ENCODE measurements at places on chromosomes 12 and 14.

DNA sequence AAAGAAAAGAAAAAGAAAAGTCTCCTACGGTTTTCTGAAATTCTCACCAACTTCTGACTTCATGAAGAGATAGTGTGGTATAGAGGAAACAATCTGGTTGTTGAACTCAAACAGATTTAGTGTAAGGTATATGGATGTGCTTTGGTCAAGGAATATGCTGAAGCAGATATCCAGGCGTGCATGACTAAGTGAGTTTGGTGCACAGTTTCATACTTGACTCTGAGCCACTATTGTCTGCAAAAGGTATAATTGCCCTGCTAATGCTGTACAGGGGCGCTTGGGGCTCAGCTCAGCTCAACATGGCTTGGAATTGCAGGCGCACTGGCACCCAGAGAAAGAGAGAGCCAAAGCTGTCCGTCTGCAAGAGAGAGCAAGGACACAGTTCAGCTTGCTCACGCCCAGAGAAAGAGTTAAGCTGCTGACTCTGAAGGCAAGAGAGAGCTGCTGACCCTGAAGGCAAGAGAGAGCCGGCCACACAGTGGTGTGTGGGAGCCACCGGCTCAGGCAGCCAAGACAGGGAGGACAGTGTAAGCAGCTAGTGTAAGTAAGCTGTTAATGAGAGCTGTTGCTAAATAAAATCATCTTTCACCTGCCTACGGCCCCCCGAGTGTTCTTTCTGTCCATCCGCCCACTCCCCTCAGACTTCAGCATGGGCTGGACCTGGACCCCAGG is 66.4 kb upstream of the SLC38A4 start:
- DNase-seq, result no peak

- no peak for DNase-seq
Observed at GRCh38 chr12:120902846-120903411, 1.2 kb downstream of the SPPL3 start.

GRCh38 chr12:19190292-19191031 is 60.9 kb downstream of the PLEKHA5 start:
- DNase-seq, result no peak

GRCh38 chr14:49287004-49287403 is 299.2 kb downstream of the RPS29 start:
- no peak for DNase-seq

DNA sequence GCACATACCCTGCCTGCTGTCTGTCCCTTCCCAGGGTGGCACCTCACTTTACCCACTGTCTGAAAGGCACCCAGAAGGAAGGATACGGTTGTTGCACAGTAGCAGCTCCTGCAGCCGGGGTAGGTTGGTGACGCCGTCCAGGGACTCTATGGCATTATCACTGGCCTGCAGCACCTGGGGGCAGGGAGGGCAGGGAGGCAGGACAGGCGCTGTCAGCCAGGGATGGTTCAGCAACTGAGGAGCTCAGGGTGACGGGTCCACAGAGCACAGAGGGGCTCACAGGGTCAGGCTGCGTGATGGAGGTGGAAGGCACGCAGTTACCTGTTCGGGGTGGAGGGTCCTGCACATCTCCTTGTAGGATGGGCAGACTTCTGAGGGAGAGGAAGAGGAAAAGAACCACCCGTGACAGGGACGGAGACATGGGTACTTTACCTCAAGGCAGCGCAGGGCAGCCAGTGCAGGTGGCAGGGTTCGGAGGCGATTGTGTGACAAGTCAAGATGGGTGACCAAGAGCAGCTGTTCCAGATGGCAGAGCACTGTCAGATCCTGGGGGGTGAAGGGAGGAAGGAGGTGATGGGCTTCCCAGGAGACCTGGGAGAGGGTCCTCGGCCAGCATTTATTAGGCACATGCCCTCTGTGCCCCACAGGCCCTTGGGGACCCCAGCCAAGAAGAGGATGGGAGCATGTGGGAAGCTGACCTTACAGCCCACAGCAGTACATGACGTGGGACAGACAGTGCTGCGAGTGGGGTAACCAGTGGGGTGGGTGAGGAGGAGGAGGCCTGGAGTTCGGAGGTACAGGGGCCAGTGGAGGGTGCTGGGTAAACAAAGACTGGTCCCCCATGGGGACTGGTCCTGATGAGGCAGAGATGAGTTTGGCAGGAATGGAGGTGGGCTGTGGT is 3.6 kb upstream of the TGM1 start:
- DNase-seq, result no peak

GRCh38 chr14:76599141-76599540 is 162.1 kb upstream of the VASH1 start:
- no peak for DNase-seq

- no peak for DNase-seq
Observed at GRCh38 chr12:85836197-85837090, at the start of gene RASSF9. Gene RASSF9 (minus strand): TSS chr12:85836409. CDS start chr12:85836201, 208 bp downstream.

GRCh38 chr12:55955800-55956508 is 9.9 kb downstream of the PMEL start:
- no peak for DNase-seq

- no peak for DNase-seq
Observed at GRCh38 chr12:98057701-98058100, 457.7 kb upstream of the TMPO start.

- no peak for DNase-seq
Observed at GRCh38 chr14:89342049-89342448, 75.0 kb downstream of the FOXN3 start.

DNA sequence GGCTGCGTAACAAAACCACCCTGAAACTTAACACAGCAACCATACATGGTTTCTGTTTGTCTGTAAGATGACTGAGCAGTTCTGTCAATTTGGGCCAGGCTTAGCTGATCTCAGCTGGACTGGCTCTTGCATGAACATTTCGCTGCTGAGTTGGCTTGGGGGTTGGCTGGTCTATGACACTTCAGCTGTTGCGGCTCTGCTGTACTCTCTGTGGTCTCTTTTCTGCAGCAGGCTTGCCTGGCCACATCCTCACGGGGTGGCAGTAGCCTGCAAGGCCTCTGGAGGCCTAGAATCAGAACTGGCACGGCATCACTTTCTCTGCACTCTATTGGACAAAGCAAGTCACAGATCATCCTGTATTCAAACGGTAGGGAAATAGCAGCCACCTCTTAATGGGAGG is 216.2 kb downstream of the BCL11B start:
- DNase-seq, result no peak

- no peak for DNase-seq
Observed at GRCh38 chr12:125983094-125983783, 918.0 kb downstream of the AACS start.

DNA sequence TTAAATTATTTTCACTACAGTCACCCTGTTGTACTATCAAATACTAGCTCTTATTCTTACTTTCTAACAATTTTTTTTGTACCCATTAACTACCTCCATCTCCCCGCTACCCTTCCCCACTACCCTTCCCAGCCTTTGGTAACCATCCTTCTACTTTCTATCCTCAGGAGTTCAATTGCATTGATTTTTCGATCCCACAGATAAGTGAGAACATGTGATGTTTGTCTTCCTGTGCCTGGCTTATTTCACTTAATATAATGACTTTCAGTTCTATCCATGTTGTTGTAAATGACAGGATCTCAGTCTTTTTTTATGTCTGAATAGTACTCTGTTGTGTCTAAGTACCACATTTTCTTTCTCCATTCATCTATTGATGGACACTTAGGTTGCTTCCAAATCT is 117.8 kb downstream of the FIGNL2 start:
- DNase-seq, result no peak

GRCh38 chr12:94622475-94622874 is 27.9 kb downstream of the TMCC3 start:
- no peak for DNase-seq

- DNase-seq, result no peak
Observed at GRCh38 chr14:101070540-101071492, 167.3 kb upstream of the RTL1 start.

DNA sequence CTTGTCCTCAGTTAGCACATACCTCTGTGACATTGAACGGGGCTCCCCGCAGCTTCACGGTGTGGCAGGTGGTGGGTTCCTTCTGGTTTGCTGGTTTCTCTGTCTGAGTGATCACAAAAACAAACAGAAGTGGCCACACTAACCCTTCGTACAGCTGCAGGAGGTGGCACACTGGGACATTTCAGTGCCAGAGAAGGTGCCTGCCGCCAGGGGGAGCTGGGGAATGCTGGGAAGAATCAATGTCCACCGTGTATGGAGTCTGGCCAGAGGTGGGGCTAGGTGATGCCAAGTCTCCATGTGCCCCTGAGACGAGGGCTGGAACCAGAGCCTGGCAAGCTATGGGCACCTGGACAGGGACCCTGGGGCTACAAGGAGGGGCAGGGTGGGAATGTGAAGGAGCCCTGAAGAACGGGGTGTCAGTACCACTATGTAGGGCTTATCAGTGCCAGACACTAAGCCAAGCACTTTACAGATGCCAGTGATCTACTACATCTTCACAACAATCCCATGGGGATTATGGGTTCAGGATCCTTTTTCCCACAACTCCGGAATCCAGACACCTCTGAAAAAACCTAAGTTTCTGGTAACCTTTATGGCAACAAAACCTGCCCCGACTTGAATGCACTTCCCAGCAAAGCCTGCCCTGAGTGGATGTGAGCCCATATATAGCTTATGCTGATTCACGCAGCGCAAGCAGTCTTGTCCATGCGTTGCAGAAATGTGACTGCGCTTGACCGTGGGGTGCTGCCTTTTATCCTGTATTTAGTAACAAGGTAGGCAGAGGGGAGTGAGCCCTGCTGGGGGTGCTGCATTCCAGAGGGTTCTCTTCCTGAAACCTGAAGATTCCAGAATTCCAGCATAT is 10.8 kb downstream of the RBM19 start:
- peak; percentile 50 for DNase-seq

GRCh38 chr14:104817930-104818713 is 17.2 kb downstream of the ZBTB42 start:
- no peak for DNase-seq

DNA sequence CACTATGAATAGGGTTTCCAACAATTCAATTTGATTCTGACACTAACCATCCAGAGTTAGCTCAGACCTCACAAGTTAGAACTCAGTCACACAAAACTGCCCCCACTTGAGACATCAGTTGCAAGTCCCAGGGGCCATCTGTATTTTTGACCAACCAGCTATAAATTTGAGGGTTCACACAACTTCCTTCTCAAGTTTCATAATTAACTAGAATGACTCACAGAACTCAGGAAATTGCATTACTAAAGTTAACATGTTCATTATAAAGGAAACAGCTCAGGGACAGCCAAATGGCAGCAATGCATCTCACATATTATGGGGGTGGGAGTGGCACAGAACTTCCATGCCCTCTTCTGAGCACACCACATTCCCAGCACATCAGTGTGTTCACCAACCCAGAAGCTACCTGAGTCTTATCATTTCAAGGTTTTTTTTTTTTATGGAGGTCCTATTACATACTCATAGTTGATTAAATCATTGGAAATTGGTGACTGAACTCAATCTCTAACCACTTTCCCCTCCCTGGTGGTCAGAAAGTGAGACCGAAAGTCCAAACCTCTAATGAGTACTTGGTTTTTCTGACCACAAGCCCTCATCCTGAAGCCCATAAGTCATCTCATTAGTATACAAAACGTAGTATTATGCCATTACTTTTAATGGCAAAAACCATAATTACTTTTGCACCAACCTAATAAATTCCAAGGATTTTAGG is 1721.5 kb upstream of the SEL1L start:
- no peak for DNase-seq

DNA sequence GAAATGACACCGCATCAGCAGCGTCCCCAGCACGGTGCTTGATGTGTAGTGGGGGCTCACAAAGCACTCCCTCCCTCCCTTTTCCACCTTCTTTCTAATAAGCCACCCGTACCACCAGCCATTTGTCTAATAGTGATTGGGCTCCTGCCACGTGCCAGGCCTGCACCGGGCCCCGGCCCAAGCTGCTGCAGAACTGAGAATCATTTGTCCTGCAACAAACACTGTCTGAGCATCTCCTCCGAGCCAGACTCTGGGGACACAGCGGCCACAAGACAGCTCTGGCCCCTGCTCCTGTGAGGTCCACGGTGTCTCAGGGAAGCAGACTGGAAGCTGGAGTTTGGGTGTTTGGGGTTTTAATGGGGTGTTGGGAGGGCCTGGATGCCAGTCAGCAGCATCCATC is 43.9 kb downstream of the MVK start:
- DNase-seq, result no peak

All from H54 (cell line).